AG10803 (cell line): ENCODE measurements at places on chromosomes 2 and 18.

- DNase-seq = no peak
Measured at GRCh38 chr2:240879105-240879504, 10.5 kb downstream of the AGXT start.

DNA sequence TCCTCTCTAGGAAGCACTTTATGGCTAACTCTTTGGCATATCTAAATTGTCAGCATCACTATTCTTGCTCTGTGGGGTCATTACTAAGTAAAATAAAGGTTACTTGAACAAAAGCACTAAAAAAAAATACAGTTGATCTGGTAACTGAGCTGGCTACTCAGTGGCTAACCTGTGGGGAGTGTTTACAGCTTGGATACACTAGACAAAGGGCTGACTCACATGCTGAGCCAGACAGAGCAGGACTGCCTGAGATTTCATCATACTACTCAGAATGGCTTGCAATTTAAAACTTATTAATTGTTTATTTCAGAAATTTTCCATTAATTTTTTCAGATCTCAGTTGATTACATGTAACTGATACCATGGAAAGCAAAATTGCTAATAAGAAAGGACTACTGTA lies 1690.4 kb upstream of the SLC39A10 start:
- peak; percentile 45 for DNase-seq

GRCh38 chr2:72198532-72199241 lies 51.0 kb upstream of the CYP26B1 start:
- peak; percentile 78 for DNase-seq

- DNase-seq = no peak
Measured at GRCh38 chr2:17863539-17863938, 14.9 kb upstream of the KCNS3 start.

GRCh38 chr2:165610591-165611029 lies 141.1 kb downstream of the CSRNP3 start:
- no peak for DNase-seq

- peak; percentile 84 for DNase-seq
Measured at GRCh38 chr2:72415241-72415661, 267.6 kb upstream of the CYP26B1 start.

GRCh38 chr18:824179-824578 lies 12.1 kb upstream of the YES1 start:
- DNase-seq = no peak

- no peak for DNase-seq
Measured at GRCh38 chr2:234364661-234365060, 132.2 kb downstream of the ARL4C start.

DNA sequence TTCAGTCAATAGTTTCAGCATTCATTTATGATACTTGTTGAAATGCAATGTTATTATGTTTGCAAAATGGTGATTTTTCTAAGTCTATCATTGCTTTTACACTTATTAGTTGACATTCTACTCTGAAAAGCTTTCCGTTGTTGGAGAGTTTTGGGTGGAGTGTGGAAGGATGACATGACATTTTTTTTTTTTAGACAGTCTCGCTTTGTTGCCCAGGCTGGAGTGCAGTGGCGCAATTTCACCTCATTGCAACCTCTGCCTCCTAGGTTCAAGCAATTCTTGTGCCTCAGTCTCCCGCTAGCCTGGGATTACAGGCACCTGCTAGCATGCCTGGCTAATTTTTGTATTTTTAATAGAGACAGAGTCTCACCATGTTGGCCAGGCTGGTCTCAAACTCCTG lies 29.8 kb downstream of the PIKFYVE start:
- no peak for DNase-seq

DNA sequence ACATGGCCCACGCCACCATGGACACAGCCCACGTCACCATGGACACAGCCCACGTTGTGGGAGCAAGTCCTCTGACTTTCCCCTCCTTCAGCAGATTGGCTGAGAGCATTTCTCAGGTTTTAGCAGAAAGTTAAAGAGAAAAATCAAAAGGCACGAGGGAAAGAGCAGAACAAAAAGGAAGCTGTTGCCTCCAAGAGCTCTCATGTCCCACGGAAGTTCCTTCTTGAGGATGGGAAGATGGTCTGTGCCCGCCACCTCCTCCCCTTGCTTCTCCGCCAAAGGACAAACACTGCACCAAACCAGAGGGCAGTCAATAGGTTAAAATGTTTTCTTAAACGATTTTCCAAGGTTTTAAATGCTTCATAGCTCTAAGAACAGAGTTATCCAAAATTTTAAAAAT lies 148.4 kb downstream of the HDAC4 start:
- no peak for DNase-seq

GRCh38 chr2:123737371-123737770 lies 287.7 kb upstream of the CNTNAP5 start:
- DNase-seq = no peak

GRCh38 chr2:120586507-120587278 lies 149.0 kb upstream of the GLI2 start:
- DNase-seq = no peak

GRCh38 chr2:174072069-174072468 lies 106.9 kb upstream of the SP3 start:
- DNase-seq = no peak

DNA sequence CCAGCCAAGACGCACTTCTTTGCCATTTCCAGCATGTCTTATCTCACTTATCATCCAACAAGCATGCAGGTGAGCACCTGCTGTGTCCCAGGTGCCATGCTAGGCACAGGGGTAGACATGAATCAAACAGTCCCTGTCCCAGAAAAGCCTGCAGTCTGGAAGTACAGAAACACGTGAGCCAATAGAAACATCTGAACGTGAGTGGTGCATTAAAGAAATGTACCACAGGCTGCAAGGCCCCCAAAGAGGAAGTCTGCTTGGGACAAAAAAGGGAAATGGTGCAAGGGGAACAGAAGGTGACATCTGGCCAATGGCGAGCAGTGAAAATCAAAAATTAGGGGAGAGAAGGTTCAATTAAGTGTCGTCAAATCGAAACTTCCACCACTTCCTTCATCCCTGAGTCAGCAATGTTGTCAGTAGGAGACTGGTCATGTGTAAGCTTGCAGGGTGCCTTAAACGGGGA lies 17.6 kb upstream of the TMEM247 start:
- DNase-seq = no peak

- DNase-seq = peak; percentile 75
Measured at GRCh38 chr18:23716516-23716915, 27.3 kb downstream of the LAMA3 start.

DNA sequence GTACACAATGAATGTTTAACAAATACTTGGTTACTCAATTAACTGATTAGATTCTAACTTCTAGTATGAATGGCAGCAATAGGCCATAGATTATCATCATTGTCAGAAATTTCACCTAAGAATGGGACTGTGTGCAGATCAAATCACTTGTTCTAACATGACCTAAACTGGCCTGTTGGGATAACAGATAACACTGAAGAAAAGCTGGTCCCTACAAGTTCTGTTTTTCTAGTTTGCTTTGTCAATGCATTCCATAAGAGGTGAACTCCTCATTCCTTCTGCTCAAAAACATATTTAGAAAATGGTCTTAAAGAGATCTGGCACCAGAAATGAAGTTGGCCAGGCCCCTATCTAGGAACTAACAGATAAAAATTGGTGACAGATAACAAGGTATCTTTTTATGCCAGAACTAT lies 175.4 kb downstream of the THADA start:
- no peak for DNase-seq

DNA sequence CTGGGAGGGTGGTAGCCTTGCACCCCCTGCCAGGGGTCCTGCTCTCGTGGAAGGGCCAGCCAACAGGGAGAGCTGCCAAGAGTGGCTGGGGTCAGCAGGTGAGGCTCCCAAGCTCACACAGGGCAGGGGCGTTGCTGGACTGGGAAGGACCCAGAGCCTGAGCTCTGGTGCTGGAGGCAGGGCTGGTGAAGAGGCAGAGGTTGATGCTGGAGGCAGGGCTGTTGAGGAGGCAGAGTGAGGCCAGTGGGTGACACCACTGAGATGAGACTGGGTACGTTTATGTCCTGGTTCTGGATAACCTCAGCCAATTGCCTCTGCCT lies 7.0 kb downstream of the ADRA2B start:
- DNase-seq = no peak

DNA sequence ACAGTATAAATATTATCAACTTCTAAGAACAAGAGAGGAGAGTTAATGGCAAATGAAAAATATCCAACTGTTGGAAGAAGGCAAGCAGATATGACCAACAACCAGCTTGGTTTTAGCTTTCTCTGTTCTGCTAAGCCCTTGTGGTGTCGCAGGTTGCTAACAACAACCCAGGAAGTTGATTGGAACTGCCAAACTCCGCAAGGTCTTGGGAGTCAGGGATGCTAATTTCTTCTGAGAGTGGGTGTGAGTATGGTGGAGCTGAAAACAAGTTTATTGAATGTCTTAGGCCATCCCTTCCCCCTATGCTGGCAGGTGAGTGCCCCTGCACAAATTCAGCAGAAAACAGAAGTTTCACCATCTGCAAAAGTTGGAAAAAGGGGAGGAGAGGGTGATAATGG lies 17.5 kb downstream of the BZW1 start:
- no peak for DNase-seq

DNA sequence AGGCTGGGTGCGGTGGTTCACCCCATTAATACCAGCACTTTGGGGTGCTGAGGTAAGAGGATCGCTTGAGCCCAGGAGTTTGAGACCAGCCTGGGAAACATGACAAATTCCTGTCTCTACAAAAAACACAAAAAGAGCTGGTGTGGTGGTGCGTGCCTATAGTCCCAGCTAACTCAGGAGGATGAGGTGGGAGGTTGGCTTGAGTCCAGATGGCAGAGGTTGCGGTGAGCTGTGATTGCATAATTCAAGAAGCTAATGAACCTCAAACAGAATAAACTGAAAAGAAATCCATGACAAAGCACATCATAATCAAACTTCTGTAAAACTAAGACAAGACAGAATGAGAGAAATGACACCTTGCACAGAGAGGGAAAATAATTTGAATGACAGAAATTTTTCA lies 54.8 kb downstream of the SEMA4F start:
- peak; percentile 53 for DNase-seq

- peak; percentile 25 for DNase-seq
Measured at GRCh38 chr2:191515551-191515950, 162.4 kb upstream of the NABP1 start.

- DNase-seq = no peak
Measured at GRCh38 chr18:78721238-78721875, 258.3 kb upstream of the SALL3 start.

GRCh38 chr2:27956888-27957287 lies 66.4 kb downstream of the BABAM2 start:
- peak; percentile 86 for DNase-seq

DNA sequence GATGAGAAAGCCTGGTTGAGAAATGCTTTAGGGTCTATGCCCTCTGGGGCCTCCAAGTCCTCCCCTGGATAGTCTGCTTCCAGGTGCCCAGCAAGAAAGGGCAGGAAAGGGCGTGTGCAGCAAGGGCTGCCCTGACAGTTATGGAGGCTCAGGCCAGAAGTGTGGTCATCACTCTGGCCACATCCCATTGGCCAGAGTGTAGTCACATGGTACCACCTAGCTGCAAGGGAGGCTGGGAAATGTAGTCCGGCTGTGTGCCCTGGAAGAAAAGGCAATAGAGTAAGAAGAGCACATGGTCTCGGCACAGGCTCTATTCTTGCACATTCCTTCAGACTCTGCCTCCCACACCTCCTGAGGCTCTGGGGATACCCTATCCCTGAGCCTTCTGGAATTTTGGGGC lies 35.7 kb downstream of the ODC1 start:
- peak; percentile 25 for DNase-seq

GRCh38 chr2:73842739-73843019 lies 13.9 kb downstream of the STAMBP start:
- DNase-seq = no peak

- DNase-seq = peak; percentile 75
Measured at GRCh38 chr2:208315081-208315788, 49.2 kb downstream of the PIKFYVE start.

DNA sequence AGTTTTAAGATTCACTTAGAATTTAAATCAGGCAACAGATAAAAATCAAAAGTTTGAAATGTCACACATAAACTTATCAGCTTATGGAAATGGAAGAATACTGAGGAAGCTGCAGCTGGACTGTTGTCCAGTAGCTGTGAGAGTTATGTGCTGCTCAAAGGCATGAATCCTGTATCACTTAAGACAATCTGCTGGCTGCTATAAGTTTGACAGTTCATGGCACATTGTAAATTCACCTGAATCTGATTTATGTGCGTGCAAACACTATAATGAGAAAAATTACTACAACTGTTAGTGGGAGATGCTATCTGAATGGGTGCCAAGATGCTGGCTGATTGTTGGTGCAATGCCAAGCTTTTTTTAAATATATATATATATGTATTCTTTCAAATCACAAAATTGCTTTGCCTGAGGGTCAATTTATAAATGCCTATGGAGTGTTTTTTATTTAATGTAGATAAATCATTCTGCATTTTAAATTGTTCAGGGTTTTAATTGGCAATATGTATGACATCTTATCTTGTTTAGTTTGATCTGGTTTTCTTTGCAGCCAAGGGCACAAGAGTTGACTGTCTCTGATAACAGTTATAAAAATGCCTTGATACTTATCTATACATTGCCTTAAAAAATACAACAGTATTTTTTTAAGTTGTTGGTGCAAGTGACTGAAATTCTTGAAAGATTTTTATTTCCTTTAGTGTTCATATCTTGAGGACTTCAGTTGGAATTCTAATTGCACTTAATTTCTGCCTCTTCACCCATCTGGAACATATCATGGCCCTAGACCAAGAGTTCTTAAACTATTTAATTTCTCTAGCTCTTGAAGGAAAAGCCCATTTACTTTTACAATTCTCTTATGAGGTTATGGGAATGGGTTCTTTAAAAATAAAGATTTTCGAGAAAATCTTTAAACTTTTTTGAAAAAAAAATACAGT lies 48.7 kb downstream of the CAVIN2 start:
- no peak for DNase-seq

DNA sequence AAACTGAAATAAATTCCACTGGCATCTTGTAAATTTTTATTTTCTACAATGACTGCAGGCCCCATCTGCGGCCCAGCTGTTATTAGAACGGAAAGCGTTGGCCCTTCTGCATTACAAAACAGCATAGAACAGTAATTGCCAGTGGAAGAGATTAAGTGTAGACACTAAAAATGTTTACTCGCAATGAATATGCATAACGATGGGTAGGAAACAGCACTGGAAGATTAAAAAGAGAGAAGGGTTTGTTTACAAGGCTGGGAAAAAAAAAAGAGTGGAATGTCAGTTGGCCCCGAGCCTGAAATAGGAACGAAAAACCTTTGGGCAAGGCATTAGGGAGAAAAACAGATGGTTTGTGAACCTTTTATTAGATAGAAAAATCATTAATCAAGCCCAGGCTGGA lies 275.9 kb upstream of the TCF4 start:
- DNase-seq = peak; percentile 95
